ENCODE measurements at places on chromosomes 7 and 10.

DNA sequence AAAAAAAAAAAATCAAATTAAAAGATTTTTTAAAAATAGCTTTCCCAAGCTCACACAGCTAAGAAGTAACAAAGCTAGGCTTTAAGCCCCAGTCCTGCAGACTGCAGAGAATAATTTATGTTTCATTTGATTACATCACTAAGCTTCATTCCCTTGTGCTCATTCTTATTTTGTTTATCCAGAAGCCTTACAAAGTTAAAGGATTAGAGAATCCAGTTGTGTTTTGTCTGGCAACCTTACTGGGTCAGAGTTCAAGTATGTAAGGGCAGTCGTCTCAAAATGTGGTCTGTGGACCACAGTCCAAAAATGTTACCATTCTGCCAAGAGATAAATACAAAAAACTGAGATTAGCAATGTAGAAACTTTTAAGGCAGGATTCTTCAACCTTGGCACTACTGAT is 32.1 kb upstream of the EZH2 start:
- DNase-seq = no peak

GRCh38 chr10:3081383-3081981 is 14.1 kb downstream of the PFKP start:
- no peak for DNase-seq

- no peak for DNase-seq
Observed at GRCh38 chr10:113648478-113648877, 15.4 kb downstream of the NRAP start.

DNA sequence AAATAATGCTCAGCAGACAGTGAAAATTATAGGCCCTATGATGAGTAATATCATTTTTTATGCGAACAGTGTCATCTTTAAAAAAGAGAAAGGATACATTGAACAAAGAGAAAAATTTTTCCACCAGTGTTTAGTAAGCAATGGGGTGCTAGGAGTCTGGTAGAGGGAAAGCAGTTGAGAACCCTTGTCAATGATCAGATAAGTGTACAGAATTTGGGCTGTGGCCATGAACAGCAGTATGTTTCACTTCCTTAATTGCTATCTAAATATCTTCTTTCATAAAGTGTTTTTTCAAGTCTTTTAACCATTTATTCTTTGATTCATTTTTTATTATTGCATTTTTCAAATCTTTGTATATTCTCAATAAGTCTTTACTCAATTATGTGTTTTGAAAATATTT is 750.7 kb upstream of the KCND2 start:
- no peak for DNase-seq

GRCh38 chr7:95469848-95470247 is 15.9 kb upstream of the ASB4 start:
- DNase-seq = no peak

DNA sequence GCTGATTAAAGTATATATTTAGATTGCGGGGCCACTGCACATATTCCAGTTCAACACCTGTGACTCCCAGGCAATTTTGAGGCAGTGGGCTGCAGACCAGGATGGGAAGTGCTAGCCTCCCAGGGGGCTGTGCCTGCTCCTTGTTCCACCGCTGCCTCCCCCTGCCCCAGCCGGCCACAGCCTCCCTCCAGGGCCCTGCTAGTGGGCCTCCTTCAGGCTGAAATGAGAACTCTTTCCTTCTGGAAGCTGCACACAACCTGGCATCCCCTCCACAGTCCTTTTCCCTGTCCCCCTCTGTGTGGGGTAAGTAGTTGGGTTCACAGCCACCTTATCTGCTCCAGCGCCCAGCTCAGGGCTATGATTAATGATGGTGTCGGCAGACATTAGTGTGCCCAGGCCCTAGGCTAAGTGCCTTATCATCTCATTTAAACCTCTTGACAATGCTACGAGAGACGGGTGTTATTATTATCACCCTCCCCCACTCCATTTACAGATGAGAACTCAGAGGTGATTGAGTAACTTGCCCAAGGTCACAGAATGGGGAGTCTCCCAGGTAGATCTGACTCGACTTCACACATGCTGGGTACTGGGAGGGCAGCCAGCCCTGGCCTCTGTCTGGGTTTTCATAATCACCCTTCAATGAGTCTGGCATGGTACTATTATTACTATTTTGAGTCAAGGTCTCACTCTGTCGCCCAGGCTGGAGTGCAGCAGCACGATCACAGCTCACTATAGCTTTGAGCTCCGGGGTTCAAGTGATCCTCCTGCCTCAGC is 10.8 kb upstream of the SFRP5 start:
- DNase-seq = no peak
